ENCODE measurements at places on chromosomes 13 and 19.

DNA sequence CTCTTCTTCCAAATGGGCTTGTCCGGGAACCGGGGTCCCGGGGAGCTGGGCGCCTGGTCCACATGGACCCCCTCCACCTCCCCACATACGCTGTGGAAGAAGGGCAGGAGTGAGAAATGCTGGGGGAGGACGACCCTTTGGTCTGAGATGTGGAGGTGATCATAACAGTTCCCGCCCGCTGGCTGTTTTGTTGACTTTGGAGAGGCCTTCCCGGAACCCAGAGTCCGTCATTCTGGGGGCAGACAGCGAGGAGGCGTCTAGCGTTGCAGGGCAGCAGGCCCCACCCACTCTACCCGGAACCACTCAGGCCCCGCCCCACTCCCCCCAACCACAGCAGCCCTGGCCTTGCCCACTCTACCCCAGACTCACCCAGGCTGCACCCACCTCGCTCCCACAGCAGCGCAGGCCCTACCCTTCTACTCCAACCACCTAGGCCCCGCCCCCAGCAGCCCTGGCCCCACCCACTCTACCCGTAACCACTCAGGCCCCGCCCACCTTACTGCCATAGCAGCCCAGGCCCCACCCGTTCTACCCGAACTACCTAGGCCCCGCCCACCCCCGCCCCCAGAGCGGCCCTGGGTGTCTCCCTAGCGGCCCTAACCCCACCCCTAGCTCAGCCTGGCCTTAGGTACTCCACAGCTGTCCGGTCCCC lies 7.1 kb downstream of the GPR108 start:
- DNase-seq = no peak

- no peak for DNase-seq
Observed at GRCh38 chr13:98475522-98475921, 101.4 kb downstream of the STK24 start.

DNA sequence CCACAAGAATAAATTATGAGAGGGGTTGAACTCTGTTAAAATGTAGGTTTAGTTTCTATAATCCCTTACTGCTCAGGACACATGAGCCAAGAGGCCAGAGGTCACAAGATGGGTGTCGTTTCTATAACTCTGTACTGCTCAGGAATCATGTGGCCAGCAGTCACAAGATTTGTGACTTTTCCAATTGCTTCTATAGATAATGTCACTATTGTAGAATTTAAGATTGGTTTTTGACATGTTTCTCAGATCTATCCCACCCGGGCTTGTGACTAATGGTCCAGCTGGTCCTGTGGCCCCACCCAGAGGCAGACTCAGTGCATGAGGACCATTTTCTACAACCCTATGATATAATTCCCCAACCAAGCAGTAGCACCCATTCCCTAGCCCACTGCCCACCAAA lies 662.0 kb upstream of the KLF12 start:
- no peak for DNase-seq

- no peak for DNase-seq
Observed at GRCh38 chr13:80684217-80684991, 343.5 kb upstream of the SPRY2 start.

GRCh38 chr13:27853335-27853734 lies 61.1 kb downstream of the GSX1 start:
- no peak for DNase-seq

GRCh38 chr19:40469011-40469410 lies 2.2 kb downstream of the SPTBN4 start:
- DNase-seq = no peak

- no peak for DNase-seq
Observed at GRCh38 chr13:64819081-64819480, 2411.1 kb downstream of the PCDH9 start.

- no peak for DNase-seq
Observed at GRCh38 chr13:56735537-56735942, 405.2 kb upstream of the PRR20A start.

DNA sequence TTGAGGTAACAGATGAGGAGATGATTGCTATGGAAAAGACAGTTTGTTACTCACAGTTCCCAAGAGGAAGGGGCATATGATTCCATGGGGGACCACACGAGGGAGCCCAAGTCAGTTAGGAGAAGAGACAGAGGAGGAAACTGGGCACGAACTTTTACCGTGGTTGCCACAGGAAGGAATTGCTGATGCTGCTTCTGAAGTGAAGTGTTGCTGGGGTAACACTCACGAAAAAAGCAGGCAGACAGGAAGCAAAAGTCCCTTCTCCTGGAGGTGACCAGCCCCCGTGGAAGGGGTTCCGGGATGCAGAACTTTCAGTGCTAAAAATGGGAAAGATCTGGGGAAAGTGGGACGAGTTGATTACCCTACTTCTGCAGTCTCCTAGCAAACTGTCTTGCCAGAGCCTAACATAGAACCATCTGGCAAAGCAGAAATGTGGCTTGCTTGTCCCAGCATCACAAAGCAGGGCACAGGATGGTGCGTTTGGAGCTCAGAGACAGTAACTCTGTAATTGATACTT lies 35.4 kb upstream of the MAP3K10 start:
- DNase-seq = no peak

DNA sequence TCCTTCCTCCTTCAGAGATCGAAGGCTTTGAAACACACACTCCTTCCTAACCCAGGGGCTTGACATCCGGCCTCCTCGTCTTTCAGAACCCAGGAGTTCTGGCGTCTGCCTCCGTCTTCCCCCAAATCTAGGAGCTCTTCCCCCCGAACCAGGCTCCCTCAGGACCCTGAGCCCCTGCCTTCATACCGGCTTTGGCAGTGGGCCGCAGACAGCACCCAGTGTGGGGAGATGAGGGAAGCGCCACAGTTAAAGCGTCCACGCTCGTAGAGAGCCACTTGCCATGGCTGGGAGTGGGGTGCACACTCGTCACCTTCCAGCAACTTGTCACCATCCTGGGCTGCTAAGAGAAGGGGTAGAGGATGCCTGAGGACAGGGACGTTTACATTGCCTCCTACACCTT lies 3.9 kb upstream of the KLK1 start:
- no peak for DNase-seq

- DNase-seq = no peak
Observed at GRCh38 chr19:1690699-1691307, 38.4 kb upstream of the TCF3 start.

GRCh38 chr19:1273263-1274041 lies 1.9 kb upstream of the FAM174C start:
- DNase-seq = no peak

- no peak for DNase-seq
Observed at GRCh38 chr13:89514534-89515312, 1832.8 kb upstream of the MIR17HG start.

DNA sequence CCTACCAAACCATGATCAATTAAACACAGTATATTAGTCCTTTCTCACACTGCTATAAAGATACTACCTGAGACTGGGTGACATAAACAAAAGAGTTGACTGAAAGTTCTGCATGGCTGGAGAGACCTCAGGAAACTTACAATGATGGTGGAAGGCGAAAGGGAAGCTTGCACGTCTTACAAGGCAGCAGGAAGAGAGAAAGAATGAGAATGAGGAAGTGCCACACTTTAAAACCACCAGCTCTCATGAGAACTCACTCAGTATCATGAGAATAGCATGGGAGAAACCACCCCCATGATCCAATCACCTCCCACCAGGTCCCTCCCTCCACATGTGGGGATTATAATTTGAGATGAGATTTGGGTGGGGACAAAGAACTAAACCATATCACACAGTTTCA lies 324.9 kb upstream of the ZNF507 start:
- DNase-seq = no peak

DNA sequence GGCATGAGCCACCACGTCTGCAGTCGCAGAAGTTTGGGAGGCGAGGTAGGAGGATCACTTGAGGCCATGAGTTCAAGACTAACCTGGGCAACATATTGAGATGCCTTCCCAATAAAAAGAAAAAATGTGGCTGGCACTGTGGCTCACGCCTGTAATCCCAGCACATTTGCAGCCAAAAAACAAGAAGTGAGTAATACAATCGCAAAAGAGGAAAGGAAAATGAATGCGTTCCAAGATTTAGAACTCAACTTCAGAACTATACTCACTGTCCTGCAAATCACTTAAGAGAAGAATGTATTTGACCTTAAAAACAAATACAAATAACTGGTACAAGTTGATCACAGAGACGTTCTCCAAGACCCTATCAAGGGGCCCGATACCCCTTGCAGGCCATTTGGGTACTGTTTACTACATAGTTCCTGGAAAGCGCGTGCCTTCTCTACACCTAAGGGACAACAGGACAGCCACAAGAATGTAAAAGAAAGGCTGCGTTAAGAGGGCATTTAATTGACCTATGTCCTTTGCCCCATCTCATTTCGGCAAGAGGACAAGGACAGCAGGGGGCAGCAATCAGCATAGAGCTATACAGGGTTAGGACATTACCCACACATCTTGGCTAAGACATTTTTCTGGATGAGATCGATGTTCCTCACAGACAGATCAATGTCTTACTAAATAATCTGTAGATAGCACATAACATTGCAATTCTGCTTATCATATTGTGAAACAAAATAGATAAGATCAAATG lies 41.3 kb downstream of the FLT3 start:
- no peak for DNase-seq

GRCh38 chr19:18425515-18426415 lies 6.6 kb downstream of the SSBP4 start:
- peak; percentile 94 for DNase-seq

DNA sequence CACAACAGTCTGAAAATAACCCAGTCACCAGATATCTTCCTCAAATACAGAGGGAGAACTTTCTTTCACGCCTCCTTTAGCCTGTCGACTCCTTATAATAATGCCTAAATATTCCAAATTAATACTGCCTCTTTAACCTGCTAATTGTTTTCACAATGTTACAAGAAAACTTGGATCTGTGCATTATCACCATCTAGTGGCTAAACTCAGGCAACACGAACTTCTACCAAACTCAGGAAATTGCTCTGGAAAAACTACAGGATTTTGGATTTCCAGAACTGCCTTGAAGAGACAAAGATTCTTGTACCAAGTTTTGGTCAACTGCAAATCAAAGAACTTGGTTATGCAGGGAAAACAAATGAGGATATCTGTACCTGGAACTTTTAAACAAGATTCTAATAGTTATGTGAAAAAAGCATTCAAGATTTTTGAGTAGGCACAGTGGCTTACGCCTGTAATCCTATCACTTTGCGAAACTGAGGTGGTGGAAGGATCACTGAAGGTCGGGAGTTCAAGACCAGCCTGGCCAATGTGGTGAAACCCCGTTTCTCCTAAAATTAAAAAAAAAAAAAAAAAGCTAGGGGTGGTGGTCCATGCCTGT lies 10.8 kb downstream of the CLN5 start:
- no peak for DNase-seq

GRCh38 chr13:44272692-44273091 lies 100.9 kb upstream of the SERP2 start:
- DNase-seq = no peak

DNA sequence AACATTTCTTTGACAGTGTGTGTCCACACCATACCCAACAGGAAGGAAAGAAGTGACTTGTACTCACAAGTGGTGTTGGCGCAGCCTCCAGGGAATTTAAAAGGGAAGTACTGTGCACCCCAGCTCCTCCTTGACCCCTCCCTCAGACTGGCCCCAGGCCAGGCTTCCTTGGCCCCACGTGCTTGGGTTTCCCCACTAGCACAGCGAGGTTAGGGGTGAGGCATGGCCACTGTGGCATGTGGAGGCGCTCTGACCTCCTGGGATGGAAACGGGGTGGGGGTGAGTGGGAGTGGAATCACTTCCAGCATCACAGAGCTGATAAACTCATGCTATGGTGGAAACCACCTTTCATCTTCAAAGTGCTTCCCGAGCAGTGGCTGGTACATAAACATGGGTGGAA lies 168.6 kb downstream of the ZNF536 start:
- no peak for DNase-seq

- DNase-seq = no peak
Observed at GRCh38 chr19:33297401-33298145, 4.8 kb downstream of the CEBPA start.

DNA sequence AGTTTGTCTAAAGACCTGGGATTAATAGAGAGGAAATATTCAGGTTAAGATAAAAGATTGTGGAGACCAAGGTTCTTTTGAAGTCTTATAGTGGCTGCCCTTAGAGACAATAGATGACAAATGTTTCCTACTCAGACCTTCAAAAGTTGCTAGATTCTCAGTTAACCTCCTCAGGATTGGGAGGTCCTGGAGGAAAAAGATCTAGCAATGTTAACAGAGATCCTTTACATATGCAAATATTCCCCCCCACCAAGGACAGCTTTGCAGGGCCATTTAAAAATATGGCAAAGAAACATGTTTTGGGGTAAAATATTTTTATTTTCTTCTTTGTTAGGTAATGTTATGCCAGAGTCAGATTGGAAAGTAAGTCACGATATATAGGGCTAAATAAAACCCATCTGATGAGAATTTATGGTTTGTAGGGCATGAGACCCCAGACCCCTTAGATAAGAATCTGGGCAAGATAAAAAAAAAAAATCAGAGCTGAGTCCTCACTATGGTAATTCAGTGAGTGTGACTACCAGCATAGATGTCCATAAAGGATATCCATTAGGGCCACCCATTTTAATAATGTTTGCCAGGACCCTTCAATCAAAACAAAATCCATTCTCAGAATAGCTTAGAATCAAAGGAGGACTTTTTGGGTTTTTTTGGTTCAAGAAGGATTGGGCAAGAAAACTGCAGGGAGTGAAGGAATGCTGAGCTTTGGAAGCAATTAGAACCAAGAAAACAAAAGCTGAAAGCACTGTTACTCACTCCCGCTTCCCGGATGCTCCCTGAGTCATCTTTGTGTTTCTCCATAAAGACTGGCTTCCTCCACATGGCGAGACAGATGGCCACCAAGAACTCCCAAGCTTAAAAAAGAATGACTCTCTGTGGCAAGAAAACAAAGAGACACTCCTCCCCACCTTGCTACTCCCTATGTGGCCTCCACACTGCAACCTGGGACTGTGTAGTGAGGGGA lies 28.2 kb downstream of the VSTM1 start:
- peak; percentile 89 for DNase-seq

- DNase-seq = no peak
Observed at GRCh38 chr19:2804156-2805004, 15.3 kb upstream of the ZNF554 start.

Measured in hepatic stellate cell (primary cell).